ENCODE measurements at places on chromosomes 12 and 14.

GRCh38 chr14:103064978-103065377, 7.6 kb upstream of the CDC42BPB start:
- no peak for DNase-seq

- DNase-seq = no peak
Observed at GRCh38 chr14:20836668-20837338, 34.2 kb upstream of the RNASE1 start.

DNA sequence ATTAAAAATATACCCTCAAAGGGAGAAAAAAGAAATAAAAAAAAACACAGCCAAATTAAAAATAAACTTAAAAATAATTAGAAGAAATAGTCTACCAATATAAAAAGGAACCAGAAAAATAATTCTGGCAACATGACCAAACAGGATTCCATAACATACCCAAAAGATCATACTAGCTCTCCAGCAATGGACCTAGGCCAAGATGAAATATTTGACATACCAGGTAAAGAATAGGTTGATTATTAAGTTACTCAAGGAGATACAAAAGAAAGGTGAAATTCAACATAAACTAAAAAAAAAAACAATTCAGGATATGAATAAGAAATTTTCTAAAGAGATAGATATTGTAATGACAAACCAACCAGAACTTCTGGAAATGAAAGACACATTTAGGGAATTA, 121.3 kb upstream of the SCAF11 start:
- DNase-seq = no peak

DNA sequence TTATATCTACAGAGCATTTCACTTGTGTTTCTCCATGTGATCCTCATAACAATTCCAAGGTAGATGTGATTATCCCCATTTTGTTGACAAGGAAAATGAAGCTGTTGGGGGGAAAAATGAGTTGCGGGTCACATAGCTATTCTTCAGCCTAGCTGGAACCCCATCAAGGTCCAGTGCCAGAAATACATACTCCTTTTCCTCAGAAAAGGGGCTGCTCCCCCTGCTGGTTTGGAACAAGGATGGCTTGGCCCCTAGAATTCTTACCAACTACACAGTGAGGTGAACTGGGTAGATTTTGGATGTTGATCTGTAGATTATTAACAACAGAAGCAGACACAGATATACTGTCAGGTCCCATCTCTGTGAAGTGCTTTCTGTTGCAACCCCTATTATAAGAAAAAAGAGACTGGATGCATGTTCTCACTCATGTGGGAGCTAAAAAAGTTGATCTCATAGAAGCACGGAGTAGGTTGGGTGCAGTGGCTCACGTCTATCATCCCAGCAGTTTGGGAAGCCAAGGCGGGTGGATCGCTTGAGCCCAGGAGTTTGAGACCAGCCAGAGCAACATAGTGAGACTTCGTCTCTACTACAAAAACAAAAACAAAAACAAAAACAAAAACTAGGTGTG, 8.9 kb downstream of the IKZF4 start:
- peak; percentile 70 for DNase-seq

DNA sequence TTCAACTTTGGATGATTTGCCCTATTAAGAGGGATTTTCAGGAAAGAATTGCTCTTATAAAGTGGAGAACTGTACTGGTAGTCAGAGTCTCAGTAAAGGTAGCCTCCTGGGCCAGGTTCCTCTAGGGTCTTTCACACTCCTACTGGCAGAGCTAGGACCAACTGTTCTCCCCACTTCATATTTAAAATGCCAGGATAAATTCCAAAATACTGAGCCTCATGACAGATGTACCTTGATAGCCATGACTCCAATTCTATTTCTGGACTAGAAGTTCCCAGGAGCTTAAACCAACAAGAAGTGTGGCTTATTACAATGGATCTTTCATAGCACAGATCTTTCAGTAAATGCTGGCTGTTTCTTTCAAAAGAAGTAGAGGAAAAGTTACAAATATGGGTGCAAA, 126.5 kb downstream of the C12orf75 start:
- DNase-seq = no peak

DNA sequence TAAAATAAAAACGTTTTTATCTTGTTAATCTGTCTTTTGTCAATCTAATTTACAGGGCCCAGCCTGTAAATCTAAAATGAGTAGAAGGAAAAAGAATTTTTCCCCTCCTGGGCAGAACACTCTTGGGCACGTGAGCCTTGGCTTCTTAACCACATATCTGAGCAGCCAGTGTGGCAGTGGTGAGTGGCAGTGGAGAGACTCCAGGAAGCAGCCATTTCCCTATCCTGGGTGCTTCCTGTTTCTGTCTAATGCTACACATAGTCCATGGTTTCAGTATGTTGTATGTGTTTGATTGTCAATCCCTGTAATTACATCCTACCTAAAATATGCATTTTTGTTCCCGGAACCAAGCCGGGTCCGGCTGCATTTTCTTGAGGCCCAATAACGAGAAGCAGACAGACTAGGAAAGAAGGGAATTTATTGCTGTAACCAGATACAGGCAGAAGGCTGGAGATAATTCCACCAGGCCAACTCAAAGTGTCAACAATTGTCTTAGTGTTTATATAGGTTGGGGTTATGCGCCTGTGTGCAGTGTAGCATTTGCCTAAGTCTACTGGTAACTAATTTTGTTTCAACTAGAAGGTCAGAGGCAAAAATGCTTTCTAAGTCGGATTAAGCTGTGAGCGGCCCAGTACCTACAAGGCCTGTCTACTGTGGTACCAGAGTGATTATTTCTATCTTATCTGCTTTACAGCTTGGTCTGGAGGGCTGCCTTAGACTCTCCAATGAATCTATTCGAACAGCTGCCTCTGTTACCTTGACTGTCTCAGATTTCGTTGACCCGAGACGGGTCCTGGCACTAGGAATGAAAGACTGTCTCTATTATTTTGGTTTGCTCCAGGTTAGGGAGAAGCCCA, 82.4 kb upstream of the RESF1 start:
- no peak for DNase-seq

- DNase-seq = no peak
Observed at GRCh38 chr14:68888025-68888850, 90.9 kb downstream of the ACTN1 start.

- peak; percentile 52 for DNase-seq
Observed at GRCh38 chr14:100587086-100587762, at the start of gene BEGAIN. TSS of gene BEGAIN (minus strand) at chr14:100587417. CDS start at chr14:100587290, 127 bp downstream.

DNA sequence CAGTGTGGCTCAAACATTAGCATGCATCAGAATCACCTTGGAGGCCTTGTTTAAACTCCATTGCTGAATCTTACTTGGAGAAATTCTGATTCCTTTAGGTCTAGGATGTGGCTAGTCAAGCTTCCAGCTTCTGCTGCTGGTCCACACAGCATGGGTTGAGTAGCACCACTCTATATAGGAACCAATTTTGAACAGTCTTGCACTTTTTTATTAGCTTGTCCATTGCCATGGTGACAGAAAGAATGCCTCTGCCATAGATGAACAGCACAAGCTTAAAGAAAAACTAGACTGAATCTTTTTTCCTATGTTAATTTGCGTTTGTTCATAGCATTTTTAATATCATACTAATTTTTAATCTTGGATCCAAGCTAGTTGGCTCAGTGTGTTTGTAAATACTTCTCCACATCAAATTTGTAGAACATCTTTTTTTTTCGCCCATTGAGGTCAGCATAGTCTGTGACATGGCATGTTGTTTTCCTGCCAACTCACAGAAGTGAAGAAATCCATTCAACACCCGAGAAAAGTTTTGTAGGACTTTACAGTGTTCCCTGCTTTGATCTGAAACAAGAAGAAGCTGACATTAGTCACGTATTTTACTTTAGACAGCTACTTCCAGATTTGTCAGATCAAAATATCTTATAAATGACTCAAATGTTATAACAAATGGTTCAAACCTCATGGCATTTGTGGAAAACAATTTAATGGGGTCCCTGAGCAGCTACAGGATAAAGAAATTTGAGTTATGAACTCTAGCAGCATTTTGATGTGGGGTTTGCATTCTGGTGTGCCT, 438.8 kb downstream of the EGLN3 start:
- DNase-seq = no peak

GRCh38 chr12:80273144-80273543, 170.9 kb upstream of the PTPRQ start:
- DNase-seq = no peak

GRCh38 chr12:60176891-60177290, 581.1 kb downstream of the SLC16A7 start:
- no peak for DNase-seq

DNA sequence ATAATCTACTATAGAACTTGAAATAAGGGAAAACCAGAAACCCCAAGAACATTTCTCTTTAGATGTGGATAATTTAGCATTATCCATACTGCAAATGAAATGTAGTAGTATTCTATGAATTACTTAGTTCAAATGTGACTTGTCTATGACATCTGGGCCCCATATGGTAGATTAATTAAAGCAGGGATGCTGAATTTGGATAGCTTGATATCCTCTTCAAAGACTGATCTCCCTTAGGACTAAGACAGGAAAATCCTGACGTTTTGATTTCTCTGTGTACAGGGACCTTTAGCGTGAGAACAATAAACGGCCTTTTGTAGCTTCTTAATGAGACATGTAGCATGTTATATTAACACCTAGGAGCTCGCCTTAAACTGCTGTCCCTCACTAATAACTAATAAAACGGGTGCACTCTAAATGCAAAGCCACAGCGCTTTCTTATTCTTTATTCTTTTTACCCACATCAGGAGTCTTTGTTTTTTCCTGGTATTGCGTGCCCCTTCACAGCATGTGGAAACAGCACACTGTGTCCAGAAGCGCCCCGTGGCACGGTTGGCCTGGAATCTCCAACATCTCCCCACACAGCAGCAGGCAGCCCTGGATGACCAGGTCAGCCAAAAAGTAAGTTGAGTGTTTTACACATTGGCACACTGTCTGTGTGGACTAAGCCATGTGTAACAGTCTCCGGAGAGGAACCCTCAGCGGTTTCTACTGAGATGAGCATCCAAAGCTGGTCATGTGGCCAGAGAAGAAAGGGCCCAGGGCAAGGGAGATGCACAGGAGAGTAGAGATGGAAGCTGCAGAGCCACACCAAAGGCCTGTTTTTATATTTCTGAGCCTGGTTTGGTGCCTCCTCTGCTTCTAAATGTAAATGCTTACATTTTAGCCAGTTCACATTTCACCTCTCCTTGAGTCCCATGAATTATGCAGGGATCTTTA, 93.1 kb downstream of the SRGAP1 start:
- DNase-seq = no peak

- DNase-seq = no peak
Observed at GRCh38 chr12:32499048-32499447, 99.7 kb downstream of the FGD4 start.

- no peak for DNase-seq
Observed at GRCh38 chr12:110354172-110354780, 49.2 kb downstream of the ANAPC7 start.

DNA sequence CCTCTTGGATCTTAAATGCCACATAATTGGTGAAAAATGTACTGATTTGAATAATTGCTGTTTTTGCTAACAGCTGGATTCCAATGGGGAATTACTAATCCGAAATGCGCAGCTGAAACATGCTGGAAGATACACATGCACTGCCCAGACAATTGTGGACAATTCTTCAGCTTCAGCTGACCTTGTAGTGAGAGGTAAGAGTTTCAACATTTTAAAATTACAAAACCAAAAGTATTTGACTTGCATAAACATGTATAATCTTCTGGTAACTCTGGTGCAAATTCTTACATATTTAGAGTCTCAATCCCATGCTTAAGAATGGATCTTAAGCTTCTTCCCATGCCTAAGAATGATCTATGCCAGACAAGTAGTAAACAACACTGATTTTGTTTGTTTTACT, 229.1 kb upstream of the PDZRN4 start:
- DNase-seq = no peak

DNA sequence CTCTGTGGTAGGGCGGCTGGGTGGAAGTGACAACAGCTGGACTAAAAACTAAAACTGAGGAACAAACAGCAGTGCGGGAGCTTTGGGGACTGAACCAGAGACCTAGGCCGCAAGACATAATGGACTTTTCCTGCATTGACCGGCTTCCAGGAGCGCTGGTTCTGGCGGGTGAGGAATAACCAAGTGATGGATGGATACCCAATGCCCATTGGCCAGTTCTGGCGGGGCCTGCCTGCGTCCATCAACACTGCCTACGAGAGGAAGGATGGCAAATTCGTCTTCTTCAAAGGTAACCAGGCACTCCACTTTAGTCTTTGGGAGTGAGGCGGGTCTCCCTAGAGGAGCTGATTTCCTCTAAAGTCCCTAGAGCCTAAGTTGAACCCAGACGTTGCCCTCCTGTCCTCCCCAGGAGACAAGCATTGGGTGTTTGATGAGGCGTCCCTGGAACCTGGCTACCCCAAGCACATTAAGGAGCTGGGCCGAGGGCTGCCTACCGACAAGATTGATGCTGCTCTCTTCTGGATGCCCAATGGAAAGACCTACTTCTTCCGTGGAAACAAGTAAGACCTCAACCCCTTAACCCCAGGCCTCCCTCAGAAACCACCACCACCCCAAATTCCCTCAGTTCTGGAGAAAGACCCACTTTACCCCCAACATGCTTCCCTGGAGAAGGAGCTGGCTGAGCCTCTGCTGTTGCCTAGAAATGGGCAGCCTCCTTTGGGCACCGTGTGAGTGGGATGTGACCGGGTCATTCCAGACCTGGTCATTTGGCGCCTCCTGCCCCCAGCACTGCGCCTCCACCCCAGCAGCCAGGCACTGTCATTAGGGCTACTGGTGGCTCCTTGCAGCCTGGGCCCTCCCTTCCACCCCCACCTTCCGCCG, 8.1 kb downstream of the MMP14 start:
- no peak for DNase-seq

GRCh38 chr14:72605096-72605920, 288.6 kb downstream of the DPF3 start:
- DNase-seq = no peak
